ENCODE measurements at places on chromosomes 5 and 9.
A peak's percentile ranks its signal among the peaks of the same experiment; 100 is the strongest.

DNA sequence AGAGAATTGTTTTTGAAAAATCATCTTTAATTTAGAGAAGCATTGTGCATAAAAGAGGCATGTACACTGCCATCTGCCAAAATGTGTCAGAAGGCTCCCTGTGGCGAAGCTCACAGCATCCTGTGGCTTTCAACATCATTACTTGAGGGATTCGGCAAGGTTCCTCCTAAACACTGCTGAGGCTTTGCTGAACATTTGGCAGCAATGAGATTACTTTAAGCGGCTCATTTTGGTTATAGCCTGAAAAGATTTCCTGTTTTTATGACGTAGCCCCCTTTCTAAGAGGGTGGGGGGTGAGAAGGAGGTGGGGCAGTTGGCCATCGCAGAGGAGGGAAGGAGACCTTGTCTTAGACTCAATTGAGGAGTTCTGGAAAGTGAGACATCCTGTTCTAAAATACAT lies 469.4 kb downstream of the RASEF start:
- no peak overlapping the region for H3K4me3 ChIP-seq
- no peaks in the 10 kb centered on the region for H3K4me1 ChIP-seq
- H3K27me3 ChIP-seq, result no peaks in the 10 kb centered on the region
- H3K36me3 ChIP-seq, result no peaks in the 10 kb centered on the region
- no peak overlapping the region for H3K27ac ChIP-seq

- no peak overlapping the region for H3K4me3 ChIP-seq
- H3K4me1 ChIP-seq, result no peaks in the 10 kb centered on the region
- H3K27ac ChIP-seq, result no peak overlapping the region
- no peak for DNase-seq
Observed at GRCh38 chr5:168052686-168053085, 238.8 kb upstream of the WWC1 start.

DNA sequence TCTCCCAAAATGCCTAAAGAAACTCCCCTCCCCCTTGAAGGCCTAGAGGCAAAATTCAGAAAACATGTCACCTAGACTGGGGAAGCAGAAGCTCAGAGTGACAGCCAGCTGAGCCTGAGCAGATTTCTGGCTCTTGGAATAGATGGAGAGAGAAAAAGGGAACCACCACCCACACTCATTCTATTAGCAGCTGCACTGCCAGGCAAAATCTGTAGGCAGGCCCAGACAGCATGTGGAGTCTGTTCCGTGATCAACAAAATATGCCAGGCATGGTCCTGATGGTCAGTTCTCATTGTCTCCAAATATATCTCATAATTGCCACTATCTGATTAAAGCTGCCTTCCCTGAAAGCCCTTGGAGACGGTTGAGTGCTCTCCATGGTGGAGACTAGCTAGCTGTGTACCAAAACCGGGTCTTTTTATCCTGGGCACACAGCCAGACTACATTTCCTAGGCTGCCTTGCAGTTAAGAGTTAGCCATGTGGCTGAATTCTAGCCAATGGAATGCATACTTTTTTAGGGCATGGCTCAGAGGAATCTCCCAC lies 131.7 kb upstream of the GPR151 start:
- no peak overlapping the region for H3K4me3 ChIP-seq
- no peaks in the 10 kb centered on the region for H3K27me3 ChIP-seq
- H3K27ac ChIP-seq, result no peak overlapping the region
- no peaks in the 10 kb centered on the region for H3K4me1 ChIP-seq
- no peak for DNase-seq

DNA sequence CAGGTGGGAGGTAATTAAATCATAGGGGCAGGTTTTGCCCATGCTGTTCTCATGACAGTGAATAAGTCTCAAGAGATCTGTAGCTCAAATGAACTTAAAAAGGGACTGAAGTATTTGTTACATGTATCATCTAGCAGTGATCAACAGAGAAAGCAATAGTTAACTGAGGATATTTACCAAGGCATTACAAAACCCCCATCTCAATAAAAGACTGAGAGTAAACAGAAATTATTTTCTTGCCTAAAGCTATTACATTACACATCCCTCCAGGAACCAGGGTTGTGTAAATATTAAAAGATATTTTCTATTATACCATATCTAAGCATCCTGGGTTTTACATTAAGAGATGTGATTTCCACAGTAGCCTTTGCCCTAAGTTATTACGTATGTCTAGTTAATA lies 169.9 kb downstream of the CTNND2 start:
- no peaks in the 10 kb centered on the region for H3K36me3 ChIP-seq
- H3K27ac ChIP-seq, result no peak overlapping the region
- no peak overlapping the region for H3K4me3 ChIP-seq
- no peak for DNase-seq

- H3K4me1 ChIP-seq, result no peaks in the 10 kb centered on the region
- no peaks in the 10 kb centered on the region for H3K27me3 ChIP-seq
- no peaks in the 10 kb centered on the region for H3K36me3 ChIP-seq
- H3K4me3 ChIP-seq, result no peak overlapping the region
- H3K27ac ChIP-seq, result no peak overlapping the region
Observed at GRCh38 chr5:12615141-12615820, 711.0 kb upstream of the CTNND2 start.

DNA sequence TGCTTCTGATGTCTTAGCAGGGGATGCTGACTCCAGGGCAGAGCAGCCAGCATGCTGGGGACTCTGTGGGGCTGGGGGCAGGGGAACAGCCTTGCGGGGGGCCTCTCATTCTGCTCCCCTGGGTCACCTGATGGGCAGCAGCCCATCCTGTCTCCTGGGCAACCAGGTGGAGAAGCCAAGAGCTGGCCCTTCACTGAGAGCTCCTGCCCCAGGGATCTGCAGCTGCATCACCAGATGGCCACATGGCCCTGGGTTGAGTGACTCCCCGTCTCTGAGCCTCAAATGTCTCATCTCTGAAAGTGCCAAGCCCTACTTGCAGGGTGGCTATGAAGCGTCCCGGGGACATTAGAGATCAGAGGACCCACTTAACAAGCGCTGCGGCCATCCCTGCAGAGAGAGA lies 49.1 kb downstream of the LRSAM1 start:
- peaks cover 3% of the 10 kb centered on the region for H3K36me3 ChIP-seq
- no peak for DNase-seq
- no peaks in the 10 kb centered on the region for H3K4me1 ChIP-seq
- H3K27me3 ChIP-seq, result no peaks in the 10 kb centered on the region

GRCh38 chr9:137048655-137049543 lies 2.9 kb upstream of the NPDC1 start:
- no peak overlapping the region for H3K4me3 ChIP-seq
- no peaks in the 10 kb centered on the region for H3K36me3 ChIP-seq
- DNase-seq, result no peak
- no peak overlapping the region for H3K27ac ChIP-seq
- peaks cover 41% of the 10 kb centered on the region for H3K4me1 ChIP-seq
- peaks cover 51% of the 10 kb centered on the region for H3K27me3 ChIP-seq

DNA sequence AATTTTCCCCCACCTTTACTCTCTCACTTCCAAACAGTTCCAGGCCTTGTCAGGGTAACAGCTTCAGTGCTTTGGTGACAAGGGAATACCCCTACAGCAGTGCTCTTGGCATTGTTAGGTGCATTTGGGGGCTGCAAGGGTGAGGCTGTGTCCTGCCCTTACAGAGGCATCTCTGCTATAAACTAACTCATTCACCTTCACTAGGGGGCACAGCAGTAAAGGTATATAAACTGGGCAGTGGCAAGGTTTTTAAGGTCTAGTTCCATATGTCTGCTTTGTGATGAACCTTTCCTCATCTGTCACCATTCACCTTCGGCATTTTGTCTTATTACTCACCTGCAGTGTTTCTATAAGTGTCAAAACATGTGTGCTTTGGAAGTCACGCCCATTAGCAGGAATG lies 79.1 kb upstream of the GPR151 start:
- no peaks in the 10 kb centered on the region for H3K27me3 ChIP-seq
- no peak for DNase-seq
- no peak overlapping the region for H3K27ac ChIP-seq
- no peaks in the 10 kb centered on the region for H3K36me3 ChIP-seq
- H3K4me1 ChIP-seq, result no peaks in the 10 kb centered on the region

- H3K27ac ChIP-seq, result no peak overlapping the region
- no peaks in the 10 kb centered on the region for H3K36me3 ChIP-seq
- no peak for DNase-seq
Observed at GRCh38 chr5:59055745-59056448, 473.0 kb downstream of the RAB3C start.

GRCh38 chr9:83906144-83906543 lies 15.1 kb downstream of the KIF27 start:
- no peaks in the 10 kb centered on the region for H3K27me3 ChIP-seq
- DNase-seq, result no peak
- H3K4me1 ChIP-seq, result no peaks in the 10 kb centered on the region
- no peaks in the 10 kb centered on the region for H3K36me3 ChIP-seq

- no peak overlapping the region for H3K4me3 ChIP-seq
- no peak for DNase-seq
- no peaks in the 10 kb centered on the region for H3K36me3 ChIP-seq
- H3K27me3 ChIP-seq, result no peaks in the 10 kb centered on the region
- H3K4me1 ChIP-seq, result no peaks in the 10 kb centered on the region
Observed at GRCh38 chr9:95413793-95414192, 96.3 kb upstream of the FANCC start.

- DNase-seq, result peak; percentile 80
- peaks cover 9% of the 10 kb centered on the region for H3K4me1 ChIP-seq
- H3K27me3 ChIP-seq, result no peaks in the 10 kb centered on the region
- peak overlapping the region; percentile 67 for H3K27ac ChIP-seq
- H3K4me3 ChIP-seq, result peak overlapping the region; percentile 26
Observed at GRCh38 chr5:180860273-180860886, 696 bp downstream of the ZFP62 start.

GRCh38 chr5:5480481-5481111 lies 58.1 kb downstream of the ICE1 start:
- H3K36me3 ChIP-seq, result peaks cover 8% of the 10 kb centered on the region
- DNase-seq, result no peak
- no peak overlapping the region for H3K27ac ChIP-seq
- no peaks in the 10 kb centered on the region for H3K27me3 ChIP-seq

GRCh38 chr9:123872710-123873109 lies 57.2 kb downstream of the DENND1A start:
- peaks cover 5% of the 10 kb centered on the region for H3K4me1 ChIP-seq
- H3K27me3 ChIP-seq, result no peaks in the 10 kb centered on the region
- H3K36me3 ChIP-seq, result no peaks in the 10 kb centered on the region

GRCh38 chr5:72597456-72597948 lies 90.3 kb upstream of the ZNF366 start:
- DNase-seq, result no peak
- H3K36me3 ChIP-seq, result no peaks in the 10 kb centered on the region
- no peaks in the 10 kb centered on the region for H3K4me1 ChIP-seq
- no peak overlapping the region for H3K27ac ChIP-seq
- H3K4me3 ChIP-seq, result no peak overlapping the region

- no peaks in the 10 kb centered on the region for H3K27me3 ChIP-seq
- no peaks in the 10 kb centered on the region for H3K4me1 ChIP-seq
- H3K4me3 ChIP-seq, result no peak overlapping the region
- no peaks in the 10 kb centered on the region for H3K36me3 ChIP-seq
Observed at GRCh38 chr5:32074401-32074800, 99.7 kb downstream of the GOLPH3 start.

GRCh38 chr5:61306531-61307131 lies 25.4 kb upstream of the ZSWIM6 start:
- no peaks in the 10 kb centered on the region for H3K4me1 ChIP-seq
- H3K27me3 ChIP-seq, result peaks cover 5% of the 10 kb centered on the region
- no peak overlapping the region for H3K4me3 ChIP-seq
- DNase-seq, result no peak
- no peaks in the 10 kb centered on the region for H3K36me3 ChIP-seq

- no peak overlapping the region for H3K27ac ChIP-seq
- DNase-seq, result no peak
- peaks cover 20% of the 10 kb centered on the region for H3K36me3 ChIP-seq
- H3K4me1 ChIP-seq, result peaks cover 15% of the 10 kb centered on the region
Observed at GRCh38 chr9:21856301-21857094, 54.1 kb downstream of the MTAP start.

DNA sequence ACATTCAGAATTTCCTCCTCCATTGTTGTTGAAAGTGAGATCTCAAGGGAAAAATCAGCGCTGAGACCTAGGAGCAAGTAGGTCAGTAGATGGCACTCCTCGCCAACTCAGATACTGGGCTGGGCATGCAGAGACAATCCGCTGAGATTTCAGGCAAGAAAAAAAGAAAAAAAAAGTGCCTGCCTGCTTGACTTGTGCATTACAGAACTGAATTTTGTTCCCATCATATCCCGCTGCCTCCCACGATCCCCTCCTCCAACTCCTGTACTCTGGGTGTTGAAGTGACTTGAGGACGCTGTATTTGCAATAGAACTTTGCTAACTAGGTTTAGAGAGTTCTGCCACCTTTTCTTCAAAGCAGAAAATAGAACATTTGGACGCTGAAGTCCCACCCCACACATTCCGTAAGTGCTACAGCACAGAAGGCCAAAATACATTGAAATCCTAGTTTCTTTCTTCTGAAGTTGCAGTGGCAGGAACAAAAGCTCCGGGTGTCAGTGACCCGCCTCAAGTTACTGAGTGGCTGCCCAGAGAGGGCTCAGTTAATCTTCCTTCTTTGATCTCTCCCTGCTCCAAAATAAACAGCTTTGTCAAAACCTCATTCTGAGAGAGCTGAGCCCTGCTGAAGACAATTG lies 265.8 kb downstream of the MLLT3 start:
- peaks cover 10% of the 10 kb centered on the region for H3K36me3 ChIP-seq
- no peak overlapping the region for H3K27ac ChIP-seq
- H3K4me3 ChIP-seq, result no peak overlapping the region
- no peaks in the 10 kb centered on the region for H3K27me3 ChIP-seq
- DNase-seq, result peak; percentile 42

DNA sequence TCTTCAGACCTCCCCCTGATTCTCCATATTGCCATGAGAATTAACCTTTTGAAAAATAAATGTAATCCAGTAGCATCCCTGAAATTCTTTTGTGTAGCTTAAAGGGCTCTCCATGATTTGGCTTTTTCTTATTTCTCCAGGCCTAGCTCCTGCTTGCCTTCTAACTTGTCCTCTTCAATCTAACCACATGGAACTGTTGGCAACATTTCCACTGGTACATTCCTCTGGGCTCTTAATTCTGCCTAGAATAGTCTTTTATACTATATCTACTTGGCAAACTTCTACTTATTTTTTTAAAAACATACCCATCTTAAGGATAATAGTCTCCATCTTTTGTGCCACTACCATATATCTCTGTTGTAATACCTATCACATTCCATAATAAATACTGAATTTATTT lies 54.1 kb downstream of the GNG10 start:
- no peaks in the 10 kb centered on the region for H3K27me3 ChIP-seq
- no peak overlapping the region for H3K4me3 ChIP-seq
- no peak overlapping the region for H3K27ac ChIP-seq
- no peaks in the 10 kb centered on the region for H3K4me1 ChIP-seq
- H3K36me3 ChIP-seq, result no peaks in the 10 kb centered on the region
- no peak for DNase-seq

GRCh38 chr5:55533521-55534435 lies 986 bp downstream of the PLPP1 start:
- no peaks in the 10 kb centered on the region for H3K27me3 ChIP-seq
- peaks cover 26% of the 10 kb centered on the region for H3K4me1 ChIP-seq
- H3K27ac ChIP-seq, result peak overlapping the region; percentile 73
- no peak for DNase-seq
- peak overlapping the region; percentile 2 for H3K4me3 ChIP-seq

- no peak overlapping the region for H3K4me3 ChIP-seq
- H3K27me3 ChIP-seq, result no peaks in the 10 kb centered on the region
- no peak for DNase-seq
Observed at GRCh38 chr5:142531977-142532780, 153.7 kb downstream of the FGF1 start.
